ENCODE measurements at places on chromosomes 11 and 22.

DNA sequence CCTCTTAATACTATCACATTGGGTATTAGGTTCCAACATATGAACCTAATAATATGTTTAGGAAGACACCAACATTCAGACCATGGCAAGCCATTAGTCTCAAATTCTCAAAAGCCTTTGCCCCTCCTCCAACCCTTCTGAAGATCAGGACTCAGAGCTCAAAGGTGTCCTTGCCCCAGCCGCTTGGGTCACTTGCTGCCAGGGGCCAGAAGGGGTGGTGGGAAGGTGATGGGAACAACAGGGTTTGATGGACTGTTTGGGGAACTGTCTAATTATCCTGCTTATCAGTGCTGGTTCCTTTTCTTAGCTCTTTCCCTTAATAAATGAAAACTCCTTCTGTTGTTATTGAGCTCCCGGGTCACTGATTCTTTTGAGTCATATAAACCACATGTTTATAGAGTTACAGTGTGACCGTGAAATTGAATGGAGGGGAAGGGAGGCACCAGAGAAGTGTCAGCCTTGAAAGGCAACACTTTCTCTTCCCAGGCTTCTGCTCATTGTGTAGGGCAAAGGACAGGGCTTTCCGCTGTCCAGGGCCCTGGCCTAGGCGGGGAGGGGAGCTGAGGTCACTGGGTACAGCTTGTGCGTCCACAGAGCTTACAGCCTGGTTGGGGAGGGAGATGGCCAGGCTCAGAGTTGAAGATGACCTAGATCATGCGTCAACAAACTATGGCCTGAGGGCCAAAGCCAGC, 105.1 kb downstream of the FBXO7 start:
- DNase-seq, result no peak

DNA sequence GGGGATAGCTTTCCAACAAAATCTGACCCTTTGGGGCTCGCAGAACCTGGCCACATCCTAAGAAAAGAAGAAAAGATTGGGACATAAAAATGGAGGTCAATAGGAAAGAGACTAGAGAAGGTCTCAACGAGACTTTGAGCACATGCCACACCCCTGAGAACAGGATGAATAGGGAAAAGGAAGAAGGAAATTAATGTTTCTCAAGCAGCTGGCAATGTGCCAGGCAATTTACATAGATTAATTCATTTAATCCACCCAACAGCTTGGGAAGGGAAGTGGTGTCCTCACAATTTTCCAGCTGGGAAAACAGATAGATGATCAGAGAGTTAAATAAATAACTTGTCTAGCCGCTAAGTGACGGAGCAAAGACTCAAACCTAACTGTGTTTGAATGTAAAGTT, 50.7 kb downstream of the PAMR1 start:
- no peak for DNase-seq

DNA sequence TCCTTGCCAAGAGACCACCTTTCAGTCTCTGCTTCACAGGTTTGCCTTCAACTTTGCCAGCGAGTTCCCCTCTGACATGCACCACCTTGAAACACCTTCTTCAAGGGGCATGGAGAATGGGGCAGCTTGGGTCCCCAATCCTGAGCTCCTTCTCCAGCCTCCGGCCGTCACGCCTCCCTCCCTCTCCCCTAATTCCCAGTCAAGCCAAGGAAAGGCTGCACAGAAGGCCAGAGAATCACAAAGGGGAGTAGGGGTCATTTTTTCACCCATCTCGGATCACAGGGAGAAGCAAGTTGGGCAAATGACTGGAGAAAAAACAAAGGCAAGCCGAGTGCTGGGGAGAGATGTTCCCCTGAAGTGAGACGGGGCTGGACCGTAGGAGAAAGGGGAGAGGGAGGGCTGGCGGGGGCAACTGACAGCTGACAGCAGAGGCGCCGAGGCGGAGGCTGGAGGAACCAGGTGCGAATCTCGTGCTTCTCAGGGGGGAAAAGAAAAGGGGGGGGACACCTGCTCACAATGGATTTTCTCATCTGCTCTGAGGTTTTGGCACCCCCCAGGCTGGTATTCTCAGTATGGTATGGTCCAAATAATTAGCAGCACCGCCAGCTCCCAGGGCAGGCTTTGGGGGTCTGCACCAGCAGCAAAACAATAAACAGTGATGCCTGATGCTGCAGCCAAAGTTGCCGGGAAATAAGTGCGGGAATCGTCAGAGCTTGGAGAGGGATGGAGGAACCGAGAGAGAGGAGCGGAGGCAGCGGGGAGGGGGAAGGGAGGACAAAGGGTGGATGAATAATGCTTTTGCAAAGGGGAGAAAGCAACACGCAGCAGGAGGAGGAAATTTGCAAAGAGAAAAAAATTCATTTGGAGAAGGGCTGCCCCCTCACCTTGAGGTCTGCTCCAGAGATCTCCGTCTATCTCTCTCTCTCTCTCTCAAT, 644 bp downstream of the YPEL4 start:
- no peak for DNase-seq

DNA sequence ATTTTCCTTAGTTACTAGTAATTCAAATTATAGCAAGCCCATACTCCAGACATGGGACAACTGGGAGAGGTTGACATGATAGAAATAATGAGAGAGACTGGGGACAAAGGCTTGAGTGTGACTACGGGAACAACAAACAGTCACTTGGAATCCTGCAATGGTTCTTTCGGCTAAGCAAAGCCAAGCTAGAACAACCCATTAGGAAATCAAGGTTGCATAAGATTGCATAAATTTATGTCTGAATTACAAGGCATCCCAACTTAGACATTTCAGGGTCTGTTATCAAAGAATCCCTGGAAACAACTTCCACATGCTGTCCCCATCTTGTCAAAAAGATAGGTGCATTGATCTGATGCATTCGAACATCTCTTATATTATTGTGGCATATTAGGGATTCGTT, 10.2 kb upstream of the NRGN start:
- DNase-seq, result no peak

DNA sequence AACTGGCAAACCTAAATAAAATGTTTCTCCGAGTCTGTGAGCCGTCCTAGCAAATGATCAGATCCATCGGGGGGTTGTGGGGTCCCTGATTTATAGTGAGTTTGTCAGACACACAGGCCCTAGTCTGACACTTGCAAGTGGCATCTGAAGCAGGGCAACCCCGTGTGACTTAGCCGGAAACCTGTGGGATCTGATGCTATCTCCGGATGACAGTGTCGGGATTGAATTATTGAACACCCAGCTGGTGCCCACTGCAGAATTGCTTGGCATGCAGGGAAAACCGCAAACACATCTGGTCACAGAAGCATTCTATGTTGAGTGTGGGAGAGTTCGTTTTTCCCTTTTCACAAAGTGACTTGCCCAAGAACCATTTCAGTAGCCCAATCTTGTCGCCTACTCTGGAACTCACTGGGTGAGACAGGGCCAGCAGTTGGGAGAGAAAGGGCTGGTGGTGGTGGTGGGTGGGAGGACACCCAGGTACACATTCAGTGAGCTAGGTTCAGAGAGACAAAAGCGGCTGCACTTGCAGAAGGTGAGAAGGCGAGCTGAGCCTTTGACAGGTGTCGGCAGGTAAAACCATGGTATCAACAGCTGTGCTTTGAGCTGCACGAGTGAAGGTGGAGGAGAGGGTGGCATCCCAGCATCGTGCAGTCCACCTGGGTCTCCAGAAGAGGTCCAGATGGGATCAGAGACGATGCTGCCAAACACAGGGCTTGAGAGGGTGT, 33.7 kb upstream of the B3GAT1 start:
- DNase-seq, result no peak

DNA sequence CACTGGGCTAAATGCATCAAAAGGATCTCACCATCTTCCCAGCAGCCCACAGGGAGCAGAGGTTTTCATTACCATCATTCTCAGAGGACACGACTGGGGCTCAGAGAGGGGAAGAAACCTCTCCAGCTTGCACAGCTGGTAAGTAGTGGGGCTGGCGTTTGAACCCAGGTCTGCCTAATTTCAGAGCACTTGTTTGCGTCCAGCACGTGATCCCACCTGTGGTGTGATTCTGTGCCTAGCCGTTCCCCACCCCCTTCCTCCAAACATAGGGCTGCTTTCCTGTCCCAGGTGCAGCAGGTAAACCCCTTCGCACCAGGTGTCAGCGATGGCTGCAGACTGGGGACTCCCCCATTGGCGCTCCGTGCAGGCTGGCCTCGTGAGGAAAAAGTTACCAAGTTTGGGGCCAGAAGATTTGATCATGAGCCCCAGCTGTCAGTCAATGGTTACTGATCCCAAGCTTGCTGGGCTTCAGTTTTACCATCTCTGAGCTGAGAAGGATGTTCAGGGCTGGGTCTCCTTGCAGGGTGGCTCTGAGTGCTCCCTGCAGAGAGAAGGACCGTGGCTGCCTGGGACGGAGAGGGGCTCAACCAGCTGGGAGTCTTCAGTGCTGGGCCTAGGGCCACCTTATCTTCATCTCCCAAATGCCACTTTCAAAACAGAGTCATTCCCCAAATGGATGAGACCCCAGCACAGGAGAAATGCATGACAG, 445.6 kb downstream of the TBC1D22A start:
- DNase-seq, result no peak

DNA sequence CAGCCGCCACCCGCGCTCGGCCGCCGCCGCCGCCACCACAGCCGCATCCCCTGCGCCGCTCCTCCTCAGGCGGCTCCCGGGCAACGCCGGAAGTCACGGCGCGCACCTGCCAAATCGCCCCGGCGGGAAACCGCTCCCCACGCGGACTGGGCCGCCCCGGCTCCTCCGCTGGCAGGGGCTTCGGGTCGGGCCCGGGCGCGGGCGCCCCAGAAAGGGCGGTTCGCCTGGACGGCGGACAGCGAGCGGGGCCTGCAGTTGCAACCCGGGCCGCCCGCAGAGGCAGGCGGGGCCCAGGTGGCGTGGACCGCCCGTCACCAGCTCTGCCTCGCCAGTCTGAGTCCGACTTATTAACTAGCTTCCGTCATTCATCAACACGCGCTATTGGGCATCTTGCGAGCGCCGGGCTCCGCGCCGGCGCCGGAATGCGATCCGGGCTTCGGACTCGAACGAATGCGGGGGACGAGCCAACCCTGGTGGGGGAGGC, at the start of gene HIRA:
Gene HIRA, minus strand, starts transcription at position 85 of the 484 bp plus-strand sequence. CDS start 257 bp downstream, outside the sequence.
- DNase-seq, result no peak

DNA sequence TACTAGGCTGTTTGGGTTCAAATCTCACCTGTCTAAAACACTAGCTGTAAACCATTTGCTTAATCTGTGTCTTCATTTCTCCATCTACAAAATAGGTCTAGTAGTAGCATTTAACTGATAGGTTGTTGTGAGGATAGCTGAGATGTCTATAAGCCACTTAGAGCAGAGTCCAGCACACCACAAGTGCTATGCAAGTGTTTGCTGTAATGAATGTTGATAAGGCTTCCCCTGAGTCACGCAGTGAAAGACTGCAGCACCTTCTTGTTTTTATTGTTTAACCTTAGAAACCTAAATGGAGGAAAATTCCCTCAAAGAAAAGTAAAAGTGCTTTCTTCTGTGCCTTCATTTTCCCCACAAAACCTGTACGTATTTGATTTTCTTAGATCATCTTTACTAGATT, 23.1 kb upstream of the LDHA start:
- DNase-seq, result no peak

- DNase-seq, result no peak
Observed at GRCh38 chr11:128206461-128206860, 380.9 kb downstream of the ETS1 start.

DNA sequence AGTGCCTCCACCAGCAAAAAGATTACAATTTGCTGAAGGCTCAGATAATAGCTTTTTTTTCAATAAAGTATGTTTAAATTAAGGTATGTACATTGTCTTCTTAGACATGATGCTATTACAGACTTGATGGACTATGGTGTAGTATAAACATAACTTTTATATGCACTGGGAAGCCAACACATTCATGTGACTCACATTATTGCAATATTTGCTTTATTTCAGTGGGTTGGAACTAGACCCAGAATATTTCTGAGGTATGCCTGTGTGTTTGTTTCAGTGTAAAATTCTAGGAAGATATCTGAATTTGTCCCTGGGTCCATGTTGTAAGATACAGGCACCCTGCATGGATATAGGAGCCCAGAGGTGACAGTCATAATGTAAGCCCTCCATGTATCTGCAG, 120.0 kb upstream of the BDNF start:
- no peak for DNase-seq

DNA sequence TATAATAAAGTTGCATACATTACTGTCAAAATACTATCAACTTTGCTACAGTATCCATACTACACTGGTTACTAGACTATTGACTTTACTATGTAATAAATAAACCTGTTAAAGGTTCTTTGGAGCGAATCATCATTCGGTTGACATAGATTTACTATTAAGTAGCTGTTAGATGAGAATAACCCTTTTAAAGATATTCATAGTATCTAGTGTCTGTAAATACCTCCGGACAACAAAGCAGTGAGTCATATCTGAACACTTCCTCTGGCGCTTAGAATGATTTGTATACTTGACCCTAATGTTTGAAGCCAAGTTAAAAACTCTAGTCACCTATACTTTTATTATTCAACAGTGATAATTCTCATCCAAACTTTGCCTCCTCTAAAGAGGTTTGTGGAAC, 84.7 kb downstream of the MSANTD4 start:
- peak; percentile 62 for DNase-seq

GRCh38 chr11:11807811-11808782, 33.7 kb upstream of the USP47 start:
- DNase-seq, result no peak

DNA sequence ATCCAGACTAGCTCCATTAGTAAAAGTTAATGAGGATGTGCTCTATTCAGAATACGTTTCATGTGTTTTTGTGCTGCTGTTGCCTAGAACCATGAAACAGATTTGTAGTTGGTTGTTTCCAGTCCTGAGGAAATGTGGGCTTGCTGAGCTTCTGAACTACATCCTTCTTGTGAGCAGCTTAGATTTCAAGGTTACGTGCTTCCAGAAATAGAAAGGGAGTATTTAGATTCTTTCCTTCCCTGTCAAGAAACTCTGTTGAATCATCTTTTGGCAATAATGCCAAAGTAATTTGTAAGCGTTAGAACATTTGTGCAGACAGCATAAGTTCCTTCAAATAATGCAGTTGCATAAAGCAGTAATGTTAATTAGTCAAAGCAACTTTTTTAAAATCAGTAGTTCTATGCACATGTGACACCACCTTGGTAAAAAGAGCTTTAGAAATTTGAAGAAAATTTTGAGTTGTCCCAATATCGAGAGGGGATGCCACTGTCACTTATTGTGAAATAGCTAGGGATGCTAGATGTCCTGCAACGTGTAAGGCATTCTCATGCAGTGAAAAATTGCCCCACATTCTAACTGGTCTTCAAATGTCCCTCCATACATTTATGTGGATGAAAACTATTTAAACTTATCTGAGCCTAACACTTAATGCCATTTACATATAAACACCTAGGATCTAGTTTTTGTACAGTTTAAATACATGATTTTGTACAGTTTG, 169.6 kb downstream of the ETS1 start:
- peak; percentile 73 for DNase-seq

DNA sequence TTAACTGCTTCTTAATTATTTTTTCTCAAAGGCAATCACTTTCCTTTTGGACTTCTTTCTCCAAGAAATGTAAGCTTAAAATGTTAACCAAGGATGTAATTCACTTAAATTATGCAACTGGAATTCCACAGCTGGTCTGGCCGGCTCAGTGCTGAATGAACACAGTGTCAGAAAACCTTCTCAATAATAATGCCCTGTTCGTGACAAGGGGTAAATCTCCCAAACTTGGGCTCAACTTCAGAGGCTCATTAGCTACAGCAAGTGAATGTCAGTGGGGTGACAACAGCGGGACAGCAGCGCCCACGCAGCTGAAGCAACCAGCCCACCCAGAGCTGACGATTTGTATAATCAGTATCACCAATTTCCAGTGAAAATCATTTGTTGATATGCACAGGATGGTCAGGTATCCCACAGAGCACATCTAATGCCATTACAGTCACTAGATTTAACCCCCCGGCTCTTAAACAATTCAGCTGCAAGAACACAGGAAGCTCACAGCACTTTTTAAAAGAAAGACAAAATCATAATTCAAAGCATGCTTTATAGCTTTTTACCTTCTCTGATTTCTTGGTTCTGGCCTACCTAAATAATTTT, 704.8 kb downstream of the DLG2 start:
- no peak for DNase-seq
